ENCODE measurements at places on chromosomes 7 and 10.
A peak's percentile ranks its signal among the peaks of the same experiment; 100 is the strongest.

- DNase-seq: no peak
These were observed 66.0 kb upstream of the CSTF2T start for GRCh38 chr10:51765284-51765971.

GRCh38 chr7:64463636-64464375 lies 99.1 kb downstream of the ZNF680 start:
- DNase-seq: peak; percentile 82

DNA sequence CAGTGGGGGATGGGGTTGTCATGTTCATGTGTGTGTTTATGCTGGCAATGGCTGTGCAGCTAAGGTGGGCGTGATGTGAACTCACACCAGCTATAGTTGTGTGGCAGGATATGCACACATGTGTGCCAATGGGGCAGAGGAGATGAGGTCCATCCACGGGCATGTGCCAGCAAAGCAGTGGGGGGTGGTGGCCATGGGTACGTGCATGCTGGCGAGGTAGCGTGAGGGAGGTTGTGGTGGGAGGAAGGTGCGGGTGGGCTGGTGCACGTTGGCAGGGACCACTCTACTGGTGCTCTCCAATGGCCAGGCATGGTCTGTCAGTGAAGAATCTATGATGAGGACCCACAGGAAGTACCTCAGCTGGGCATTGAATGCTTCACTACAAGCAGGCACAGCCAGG lies 567.5 kb upstream of the SORCS1 start:
- DNase-seq: no peak

DNA sequence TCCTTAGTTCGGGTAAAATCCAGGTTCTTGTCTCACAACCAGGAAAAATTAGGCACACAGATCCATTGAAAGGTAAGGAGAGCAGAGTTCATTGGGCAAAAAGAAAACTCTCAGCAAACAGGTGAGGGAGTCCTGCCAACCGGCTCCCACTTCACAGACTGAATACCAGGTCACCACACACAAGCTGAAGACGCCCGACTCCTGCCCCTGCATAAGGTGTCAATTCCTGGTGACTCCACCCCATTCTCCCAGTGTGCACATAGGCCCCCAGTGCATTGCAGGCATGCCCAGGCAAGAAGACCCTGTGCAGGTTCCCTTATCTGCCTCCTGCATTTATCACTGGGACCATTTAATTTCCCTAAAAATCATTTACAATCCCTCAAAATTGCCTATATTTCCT lies 354.6 kb downstream of the LRRTM3 start:
- no peak for DNase-seq

DNA sequence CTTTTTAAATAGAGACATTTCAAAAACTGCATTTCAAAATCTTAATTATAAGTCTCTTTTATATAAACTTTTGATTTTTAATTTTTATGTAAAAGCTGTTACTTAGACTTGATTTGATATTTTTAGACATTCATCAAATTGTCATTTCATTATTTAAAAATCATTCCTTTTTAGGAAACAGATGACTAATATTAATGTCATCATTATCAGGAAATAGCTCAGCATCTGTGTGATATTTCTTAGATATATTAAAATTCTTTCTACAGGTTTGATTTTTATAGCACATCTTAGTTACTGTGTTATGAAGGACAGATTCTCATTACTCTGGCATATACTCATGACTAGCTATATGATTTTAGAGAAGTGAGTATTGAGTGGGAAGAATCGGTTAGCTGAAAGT lies 17.2 kb downstream of the RUNDC3B start:
- DNase-seq: no peak

- DNase-seq: no peak
These were observed 38.7 kb downstream of the A1CF start for GRCh38 chr10:50846753-50847152.

DNA sequence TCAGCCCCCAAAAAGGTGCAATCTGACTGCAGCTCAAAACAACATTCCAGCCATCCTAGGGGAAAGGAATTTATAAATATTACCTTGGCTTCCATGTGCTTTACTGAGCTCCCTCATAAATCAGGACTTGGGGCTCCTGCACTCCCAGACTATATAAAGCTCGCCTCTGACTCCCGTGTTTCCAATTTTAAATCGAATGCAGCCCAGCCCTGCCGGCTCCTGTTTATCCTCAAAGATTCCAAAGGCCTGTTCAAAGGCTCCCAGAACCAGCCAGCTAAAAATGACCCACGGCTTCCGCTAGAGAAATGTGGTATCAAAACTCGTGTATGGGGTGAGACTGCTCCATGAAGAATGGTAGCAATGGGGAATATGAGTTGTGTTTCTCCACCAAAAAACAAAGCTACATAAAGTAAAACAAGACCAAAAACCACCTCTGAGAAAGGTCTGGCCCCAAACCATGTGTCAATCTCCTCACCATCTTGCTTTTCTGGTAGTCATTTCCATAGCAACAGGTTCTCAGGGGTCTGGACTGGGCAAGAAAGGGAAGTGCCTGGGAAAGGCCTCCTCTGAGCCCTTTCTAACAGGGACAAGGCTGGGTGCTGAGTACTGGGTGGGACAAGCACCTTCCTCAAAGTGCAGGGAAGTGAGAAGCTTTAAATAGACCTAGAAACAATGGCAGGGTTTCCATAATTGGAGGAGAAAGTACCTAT lies 5.1 kb downstream of the CALML3 start:
- no peak for DNase-seq

- no peak for DNase-seq
These were observed 4.2 kb downstream of the FGFR2 start for GRCh38 chr10:121594076-121594475.

GRCh38 chr7:9250876-9251275 lies 817.5 kb downstream of the NXPH1 start:
- DNase-seq: no peak

DNA sequence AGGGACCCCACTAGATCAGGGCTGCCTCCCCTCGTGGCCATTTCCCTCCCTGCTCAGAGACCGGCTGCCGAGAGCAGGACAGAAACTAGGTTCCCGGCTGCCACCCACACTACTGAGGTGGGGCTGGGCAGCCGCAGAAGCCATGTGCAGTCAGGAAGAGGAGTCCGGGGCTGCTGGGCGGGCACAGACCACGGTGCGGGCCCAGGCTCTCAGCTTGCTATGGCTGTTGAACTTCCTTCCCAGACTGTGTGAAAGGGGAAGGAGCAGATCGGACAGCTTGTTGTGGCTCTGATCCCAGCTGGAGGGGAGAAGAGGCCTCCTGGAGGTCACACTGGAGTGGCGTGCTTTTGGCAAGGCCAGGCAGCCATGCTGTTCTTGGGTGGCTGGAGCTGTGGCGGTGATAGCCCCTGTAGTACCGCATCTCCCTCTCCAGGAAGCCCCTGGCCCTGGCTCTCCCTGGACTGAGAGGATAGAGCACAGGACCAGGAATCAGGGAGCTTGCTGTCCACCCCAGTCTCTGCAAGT lies 56.8 kb downstream of the HK1 start:
- peak; percentile 72 for DNase-seq

- peak; percentile 13 for DNase-seq
These were observed 102.5 kb downstream of the PCLO start for GRCh38 chr7:83060218-83060617.

- DNase-seq: no peak
These were observed 326.4 kb upstream of the ZMIZ1 start for GRCh38 chr10:78742406-78742729.

DNA sequence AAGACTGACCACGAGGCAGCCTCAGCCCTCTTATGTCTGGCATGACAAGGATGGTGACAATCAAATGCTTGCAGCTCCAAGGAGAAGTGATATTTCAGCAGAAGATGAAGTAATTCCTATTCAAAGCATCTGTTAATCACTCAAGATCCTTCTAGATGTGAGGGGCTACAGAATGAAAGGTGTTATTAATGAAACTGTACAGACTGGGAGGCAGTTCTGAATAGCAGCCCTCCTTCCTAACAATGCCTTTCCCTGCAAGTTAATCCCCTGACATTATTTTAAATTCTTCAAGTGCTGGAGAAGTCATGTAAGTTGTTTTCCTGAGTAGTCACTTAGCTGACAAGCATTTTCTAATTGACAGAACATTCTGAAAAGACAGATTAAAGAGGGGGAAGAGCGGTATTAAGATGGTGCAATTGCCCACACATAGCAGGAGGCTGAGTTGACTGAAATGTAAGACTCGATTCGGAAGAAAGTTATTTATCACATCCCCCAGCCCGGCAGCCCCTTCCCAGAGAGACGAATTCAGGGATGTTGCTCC lies 300.8 kb downstream of the GRID1 start:
- DNase-seq: no peak

DNA sequence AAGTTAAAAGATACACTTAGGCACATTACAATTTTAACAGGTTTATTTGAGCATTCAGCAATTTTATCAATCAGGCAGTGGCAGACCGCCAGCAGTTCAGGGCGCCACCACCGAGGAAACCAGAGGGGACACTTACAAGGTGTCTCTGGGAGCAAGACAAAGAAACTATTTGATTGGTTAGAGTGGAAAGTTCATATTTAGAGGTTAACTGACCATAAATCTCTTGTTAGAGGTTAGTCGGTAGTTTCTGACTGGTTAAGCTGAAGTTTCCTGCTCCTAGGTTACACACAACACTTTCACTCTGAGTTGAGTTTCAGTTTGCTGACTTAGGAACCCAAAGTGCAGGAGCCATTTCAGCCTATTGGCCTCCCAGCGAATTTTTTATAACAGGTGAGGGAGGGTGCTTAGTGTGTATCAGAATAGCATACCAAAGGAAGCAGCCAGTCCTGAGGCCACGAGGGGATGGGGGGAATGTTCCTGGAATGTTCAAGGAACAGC lies 10.8 kb upstream of the PVRIG start:
- no peak for DNase-seq

DNA sequence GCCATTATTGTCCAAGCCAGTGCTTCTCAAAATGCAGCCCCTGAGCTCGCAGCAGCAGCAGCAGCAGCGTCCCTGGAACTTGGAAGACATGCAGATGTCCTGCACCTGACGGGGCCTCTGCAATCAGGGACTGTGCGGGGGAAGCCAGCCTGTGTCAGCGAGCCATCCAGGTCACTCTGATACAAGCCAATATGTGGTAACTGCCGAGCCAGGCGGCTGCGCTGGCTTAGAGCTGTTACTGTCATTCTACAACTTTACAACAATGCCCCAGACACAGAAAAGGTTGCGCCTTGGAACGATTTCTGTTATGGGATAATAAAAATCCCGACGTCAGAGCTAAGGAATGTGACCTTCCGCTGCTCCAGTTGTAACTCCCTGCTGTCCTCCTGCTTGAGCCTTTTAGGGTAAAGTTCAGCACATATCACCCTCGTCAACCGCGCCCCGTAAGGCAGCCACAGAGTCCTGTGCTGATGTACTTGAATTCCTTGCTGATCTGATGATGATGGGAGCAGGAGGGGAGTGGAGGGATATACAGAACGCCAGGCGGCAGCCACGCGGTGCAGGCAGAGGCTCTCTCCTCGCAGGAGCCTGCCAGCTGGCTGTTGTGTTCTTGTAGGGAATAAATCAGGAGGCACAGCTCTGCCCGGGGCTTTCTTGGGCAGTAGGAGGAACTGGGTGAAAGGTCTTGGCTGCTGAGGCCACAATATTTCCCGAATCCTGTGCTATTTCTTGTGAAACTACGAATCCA lies 20.0 kb upstream of the CRYGN start:
- DNase-seq: peak; percentile 77

GRCh38 chr7:2452074-2452507 lies 24.1 kb downstream of the GRIFIN start:
- DNase-seq: no peak

GRCh38 chr10:91051829-91052228 lies 130.9 kb upstream of the ANKRD1 start:
- DNase-seq: peak; percentile 24

GRCh38 chr7:125136341-125136740 lies 206.7 kb upstream of the POT1 start:
- no peak for DNase-seq

GRCh38 chr10:475709-476454 lies 213.6 kb downstream of the DIP2C start:
- DNase-seq: no peak

DNA sequence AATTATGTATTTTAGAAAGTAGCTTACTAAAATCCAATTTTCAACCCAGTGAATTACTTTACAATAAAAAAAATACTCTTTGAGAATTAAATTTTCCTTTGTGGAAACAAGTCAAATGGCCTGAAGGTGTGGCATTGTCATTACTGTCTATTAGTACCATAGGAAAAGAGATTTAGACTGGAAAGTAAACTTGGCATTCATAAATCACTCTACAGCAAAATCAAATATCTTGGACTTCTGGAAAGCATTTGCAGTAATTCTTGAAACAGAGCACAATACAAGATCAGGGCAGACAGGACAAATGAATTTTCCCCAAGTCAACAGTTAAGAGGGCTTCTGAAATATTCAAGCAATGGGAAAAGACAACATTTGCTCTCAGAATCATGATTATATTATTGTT lies 28.0 kb upstream of the SEMA3C start:
- DNase-seq: no peak

- DNase-seq: no peak
These were observed 22.7 kb downstream of the BPGM start for GRCh38 chr7:134669388-134669787.

DNA sequence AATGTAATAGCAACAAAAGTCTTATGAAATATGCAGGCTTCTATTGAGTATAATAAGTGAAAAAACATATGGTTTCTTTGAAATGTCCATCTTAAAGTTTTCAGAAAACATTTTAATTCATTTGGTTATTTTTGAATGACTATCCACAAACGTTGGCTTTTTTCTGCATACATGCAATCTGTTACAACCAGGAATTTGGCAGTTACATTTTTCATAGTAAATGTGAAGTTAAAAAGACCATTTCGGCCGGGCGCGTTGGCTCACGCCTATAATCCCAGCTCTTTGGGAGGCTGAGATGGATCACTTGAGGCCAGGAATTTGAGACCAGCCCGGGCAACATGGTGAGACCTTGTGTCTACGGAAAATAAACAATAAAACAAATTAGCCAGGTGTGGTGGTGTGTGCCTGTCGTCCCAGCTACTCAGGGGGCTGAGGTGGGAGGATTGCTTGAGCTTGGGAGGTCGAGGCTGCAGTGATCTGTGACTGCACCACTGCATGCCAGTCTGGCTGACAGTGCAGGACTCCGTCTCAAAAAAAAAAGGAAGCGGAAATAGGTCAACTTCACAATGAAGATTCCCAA lies 73.9 kb upstream of the NMT2 start:
- DNase-seq: no peak

DNA sequence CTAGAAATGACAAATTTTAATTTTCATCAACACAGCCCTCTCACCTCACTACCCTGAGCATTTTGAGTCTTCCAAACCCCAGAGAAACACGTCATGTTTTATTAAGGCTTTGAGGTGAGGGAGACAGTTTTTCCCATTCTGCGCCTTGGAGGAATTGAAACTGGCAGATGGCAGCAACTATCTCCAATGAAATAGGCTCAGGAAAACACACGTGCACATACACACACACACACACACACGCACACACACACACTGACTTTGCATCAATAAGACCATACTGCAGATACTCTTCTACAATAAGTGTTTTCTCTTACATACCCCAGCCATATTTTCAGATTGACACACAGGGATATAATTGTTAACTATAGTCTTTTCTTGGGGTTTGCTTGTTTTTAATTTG lies 3.2 kb upstream of the SFTPA2 start:
- no peak for DNase-seq

- no peak for DNase-seq
These were observed 91.3 kb upstream of the TMEM106B start for GRCh38 chr7:12119620-12120303.

GRCh38 chr10:51706225-51706624 lies 6.8 kb upstream of the CSTF2T start:
- DNase-seq: peak; percentile 70

- DNase-seq: no peak
These were observed 5.4 kb upstream of the AKR1C3 start for GRCh38 chr10:5088703-5089261.

Data from left ventricle myocardium inferior (tissue), 1 donor.